ENCODE measurements at places on chromosomes 1 and 21.

- no peak for DNase-seq
Observed at GRCh38 chr1:214446772-214447556, 104.4 kb downstream of the PTPN14 start.

DNA sequence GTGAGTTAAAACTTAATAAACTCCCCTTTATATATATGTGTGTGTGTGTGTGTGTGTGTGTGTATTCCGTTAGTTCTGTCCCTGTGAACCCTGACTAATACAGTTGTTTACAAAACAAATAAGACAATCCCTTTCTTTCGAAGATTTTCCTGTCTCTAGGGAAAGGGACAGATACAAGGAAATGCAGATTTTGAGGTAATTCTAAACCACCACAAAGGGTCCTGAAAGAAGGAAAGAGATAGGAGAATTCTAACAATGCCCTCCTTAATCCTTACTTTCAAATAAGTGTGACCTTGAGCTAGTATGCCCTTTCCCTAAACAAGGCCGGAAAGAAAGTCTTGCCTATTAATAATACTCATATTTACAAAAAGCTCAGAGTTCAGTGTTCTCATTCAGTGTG lies 164.8 kb upstream of the COL11A1 start:
- no peak for DNase-seq

GRCh38 chr1:234107416-234108021 lies 203.0 kb downstream of the SLC35F3 start:
- DNase-seq, result no peak

DNA sequence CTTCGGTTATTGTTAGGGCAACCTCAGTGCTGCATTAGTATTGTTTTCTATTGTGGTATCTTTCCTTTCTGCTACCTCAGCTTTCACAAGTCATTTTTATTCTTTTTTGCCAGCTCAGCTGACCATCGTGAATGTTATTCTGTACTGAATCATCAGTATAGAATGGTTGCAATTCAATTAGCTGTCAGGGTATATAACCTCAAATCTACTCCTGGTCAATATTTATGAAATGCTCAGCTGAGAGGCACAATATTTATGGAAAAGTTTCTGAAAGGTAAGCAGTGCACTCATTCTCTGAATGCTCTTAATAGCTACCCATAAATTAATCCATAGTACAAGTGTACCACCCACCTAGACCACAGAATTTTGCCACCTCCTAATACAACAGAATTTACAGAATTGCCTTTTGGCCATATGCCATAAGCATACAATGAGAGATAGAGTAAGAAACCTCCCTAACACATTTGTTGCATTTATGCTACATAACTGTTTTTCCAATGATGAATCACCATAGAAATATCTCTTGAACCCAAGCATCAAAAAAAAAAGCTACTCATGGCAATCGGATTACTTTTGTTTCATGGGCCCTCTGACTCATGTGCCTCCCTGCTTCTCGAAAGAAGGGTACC lies 732.6 kb upstream of the CHRM3 start:
- DNase-seq, result no peak

GRCh38 chr1:207711285-207711684 lies 40.6 kb upstream of the CD46 start:
- DNase-seq, result no peak

All from stimulated activated CD8-positive, alpha-beta memory T cell treated with anti-CD3 and anti-CD28 coated beads, Interleukin-7, amount 100 ng/mL, for 1 hour (primary cell).